ENCODE measurements at places on chromosomes 16 and 17.
A peak's percentile ranks its signal among the peaks of the same experiment; 100 is the strongest.

DNA sequence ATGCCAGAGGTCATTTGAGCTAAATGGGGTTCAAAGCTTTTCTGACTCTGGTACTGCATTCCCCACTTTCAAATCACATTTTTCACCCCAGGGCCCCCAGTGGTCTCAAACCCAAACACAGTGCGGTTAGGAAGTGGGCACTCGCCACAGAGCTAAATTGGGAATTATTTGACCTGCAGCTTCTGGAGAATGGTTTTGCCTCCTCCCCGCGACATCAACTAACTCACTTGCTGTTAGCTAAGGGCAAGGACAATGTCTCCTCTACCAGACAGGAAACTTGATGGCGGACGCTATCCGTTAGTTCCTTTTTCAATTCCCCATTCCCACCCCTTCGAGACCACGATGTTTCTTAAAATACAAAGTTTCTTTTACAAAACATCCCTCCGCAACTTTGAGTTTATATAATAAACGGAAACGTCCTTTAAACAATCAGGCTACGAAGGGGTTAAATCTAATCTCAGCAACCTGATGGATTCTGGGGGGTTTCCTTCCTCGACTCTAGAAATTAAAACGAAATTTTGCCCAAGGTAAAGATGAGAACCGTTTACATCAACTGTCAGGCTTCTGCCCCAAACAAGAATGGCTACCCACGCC lies 500 bp upstream of the KAT7 start:
- DNase-seq, result no peak

DNA sequence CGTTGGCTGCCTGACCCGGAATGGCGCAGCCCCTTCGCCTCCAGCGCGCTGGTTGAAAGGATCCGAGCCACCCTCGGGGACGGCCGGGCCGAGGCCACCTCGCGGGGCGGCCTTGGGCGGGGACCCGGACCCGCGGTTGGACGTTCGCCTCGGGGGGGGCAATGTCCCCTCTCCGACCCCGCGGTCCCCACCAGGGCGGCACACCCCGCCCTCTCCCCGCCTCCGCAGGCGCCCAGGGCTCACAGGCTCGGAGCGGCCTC lies 1.0 kb upstream of the SOX8 start:
- no peak for DNase-seq

DNA sequence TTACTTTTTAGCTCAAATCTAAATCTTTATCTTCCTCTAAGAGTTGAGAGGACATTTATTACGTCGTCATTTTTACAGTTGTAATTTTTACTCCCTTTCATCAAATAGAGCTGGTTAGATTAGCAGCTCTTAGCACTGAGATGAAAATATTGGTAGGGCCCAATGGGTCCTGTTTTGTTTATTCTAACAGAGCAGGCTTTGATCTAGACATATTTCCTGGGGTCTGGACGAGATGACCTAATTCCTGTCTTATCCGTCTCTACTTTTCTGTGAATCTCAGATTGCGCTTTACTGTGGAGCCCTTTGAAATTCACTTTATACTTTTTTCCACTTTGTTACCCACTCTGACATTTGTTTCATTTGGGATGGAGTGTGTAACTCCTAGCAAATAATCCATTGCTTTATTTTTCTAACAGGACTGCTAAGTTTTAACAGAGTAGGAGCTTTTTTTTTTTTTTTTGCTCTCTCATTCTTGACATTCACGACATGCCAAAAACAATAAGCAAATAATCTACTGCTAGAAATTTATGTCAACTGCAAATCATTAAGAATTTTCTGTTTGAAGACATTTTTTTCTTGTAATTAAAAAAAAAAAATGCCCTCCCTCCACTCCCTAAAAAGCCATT lies 18.5 kb downstream of the SALL1 start:
- DNase-seq, result no peak

- no peak for DNase-seq
Measured at GRCh38 chr17:59151591-59151990, 3.4 kb downstream of the SKA2 start.

DNA sequence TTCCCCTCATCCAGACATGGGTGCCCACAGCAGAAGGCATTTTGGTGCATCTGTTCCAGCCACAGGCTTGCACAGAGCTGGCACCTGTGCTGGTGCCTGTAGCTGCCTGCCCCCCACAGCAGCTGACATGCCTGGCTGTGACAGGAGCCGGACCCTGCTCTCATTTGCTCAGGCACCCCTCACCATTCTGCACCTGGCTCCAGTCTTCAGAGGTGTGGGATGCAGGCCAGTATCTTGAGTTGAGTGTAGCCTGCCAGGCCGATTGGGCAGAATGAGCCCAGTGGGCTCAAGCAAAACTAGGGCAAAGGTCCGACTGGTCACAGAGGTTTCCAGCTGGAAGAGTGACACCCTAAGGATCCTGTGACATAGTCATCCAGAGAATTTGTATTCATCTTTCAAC lies 887.7 kb downstream of the CDH11 start:
- no peak for DNase-seq

DNA sequence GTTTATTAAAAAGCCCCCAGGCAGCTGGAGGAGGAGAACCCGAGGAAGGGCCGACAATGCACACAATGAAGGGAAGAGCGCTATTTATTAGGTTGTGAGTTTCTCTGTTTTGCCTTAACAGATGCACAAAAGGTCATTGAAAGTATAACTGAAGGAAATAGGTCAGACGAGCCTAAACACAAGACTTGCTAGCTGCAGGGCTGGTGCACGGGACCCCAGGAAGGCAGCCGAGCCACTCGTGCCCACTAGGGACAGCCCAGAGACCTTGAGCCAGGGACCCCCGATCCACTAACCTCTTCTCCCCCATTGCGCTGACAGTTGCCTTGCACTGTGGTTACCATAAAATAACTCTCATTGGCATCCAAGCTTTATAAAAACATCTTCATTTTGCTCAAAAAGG lies 11.3 kb downstream of the LITAFD start:
- no peak for DNase-seq

DNA sequence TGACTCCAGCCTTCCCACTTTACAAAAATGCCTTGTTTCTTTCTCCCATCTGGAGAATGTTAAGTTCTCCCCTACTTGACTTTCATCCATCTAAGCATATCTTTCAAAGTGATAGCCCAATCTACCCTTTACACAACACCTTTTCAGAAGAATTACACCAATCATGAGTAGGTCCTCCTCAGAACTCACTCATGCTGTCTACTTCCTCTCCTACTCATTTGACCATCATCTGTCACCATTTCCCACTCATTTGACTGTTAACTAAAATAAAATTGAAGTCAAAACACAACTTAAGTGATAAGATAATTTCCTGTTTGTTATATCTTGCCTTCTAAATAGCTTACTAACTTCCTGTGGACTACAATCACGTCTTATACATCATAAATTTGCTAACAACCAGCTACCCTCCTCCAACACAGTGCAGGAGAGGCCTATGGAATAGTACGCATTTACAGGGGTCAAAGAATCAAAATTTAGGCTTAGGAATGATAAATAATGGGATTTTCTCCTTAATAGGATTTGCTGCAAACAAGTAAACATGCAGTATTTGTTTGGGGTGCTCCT lies 16.1 kb downstream of the KCNJ16 start:
- no peak for DNase-seq

DNA sequence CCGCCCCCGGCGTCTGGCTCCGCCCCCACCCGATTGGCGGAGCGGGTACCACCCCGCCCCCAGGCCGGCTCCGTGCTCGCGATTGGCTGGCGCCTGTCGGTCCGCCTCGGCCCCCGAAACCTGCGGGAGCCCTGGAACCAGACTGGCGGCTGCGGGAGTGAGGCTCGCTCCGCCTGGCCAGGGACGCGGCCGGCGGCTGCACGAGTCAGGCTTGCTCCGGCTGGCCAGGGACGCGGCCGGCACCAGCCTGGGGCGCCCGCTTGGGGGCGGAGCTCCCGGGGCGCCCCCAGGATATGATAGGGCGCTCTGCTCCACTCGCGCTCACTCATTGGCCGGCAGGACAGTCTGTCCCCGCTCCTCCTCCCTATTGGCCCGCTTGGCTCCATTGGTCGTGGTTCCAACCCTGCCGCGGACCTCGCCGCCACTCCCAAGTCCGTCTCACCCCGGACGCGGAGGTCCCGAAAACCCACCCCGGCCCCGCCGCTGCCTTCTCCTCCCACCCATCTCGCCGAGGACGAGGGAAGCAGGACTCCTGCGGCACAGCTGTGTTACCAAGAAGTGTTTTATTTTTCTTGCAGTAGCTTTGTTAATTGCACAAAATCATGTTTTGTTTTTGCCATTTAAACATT lies 340 bp upstream of the ROGDI start:
- peak; percentile 43 for DNase-seq

- no peak for DNase-seq
Measured at GRCh38 chr17:55818451-55819375, 67.9 kb downstream of the PCTP start.

- no peak for DNase-seq
Measured at GRCh38 chr17:79779661-79780365, 1.9 kb downstream of the CBX2 start.

GRCh38 chr17:14149751-14150150 lies 80.4 kb downstream of the COX10 start:
- no peak for DNase-seq

GRCh38 chr17:9037736-9038135 lies 16.4 kb downstream of the NTN1 start:
- DNase-seq, result no peak
